Ascending aorta (tissue), 2 donors: ENCODE measurements at places on chromosomes 3 and 15.

DNA sequence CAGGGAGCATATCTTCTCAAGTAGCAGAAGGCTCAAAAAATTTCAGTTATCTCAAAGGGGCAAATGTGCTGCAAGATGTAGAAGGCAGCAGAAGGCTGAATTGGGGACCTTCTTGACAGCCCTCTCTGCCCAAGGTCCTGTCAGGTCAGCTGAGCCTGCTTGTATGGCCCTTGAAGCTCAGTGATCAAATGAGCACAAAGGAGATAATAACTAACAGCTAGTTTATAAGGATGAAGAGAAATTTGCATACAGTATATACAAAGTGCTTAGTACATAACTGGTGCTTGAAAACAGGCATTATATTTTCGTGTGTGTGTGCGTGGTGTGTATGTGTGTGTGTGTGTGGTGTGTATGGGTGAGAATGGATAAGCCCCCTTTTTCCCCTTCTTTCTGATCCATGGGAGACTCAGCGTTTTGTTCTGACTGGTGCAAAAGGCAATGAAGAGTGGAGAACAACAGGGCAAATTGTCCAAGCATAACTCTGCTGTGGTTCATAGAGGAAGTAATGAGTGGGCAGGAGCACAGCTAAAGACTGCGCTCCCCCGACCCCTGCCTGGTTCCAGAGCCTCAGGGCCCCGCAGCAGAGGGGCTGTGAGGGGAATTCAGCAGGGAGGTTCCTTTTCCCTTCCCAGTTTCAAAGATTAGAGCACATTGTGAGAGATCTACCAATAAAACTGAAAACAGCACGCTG, 356.8 kb upstream of the NR2F2 start:
- no peak for DNase-seq

DNA sequence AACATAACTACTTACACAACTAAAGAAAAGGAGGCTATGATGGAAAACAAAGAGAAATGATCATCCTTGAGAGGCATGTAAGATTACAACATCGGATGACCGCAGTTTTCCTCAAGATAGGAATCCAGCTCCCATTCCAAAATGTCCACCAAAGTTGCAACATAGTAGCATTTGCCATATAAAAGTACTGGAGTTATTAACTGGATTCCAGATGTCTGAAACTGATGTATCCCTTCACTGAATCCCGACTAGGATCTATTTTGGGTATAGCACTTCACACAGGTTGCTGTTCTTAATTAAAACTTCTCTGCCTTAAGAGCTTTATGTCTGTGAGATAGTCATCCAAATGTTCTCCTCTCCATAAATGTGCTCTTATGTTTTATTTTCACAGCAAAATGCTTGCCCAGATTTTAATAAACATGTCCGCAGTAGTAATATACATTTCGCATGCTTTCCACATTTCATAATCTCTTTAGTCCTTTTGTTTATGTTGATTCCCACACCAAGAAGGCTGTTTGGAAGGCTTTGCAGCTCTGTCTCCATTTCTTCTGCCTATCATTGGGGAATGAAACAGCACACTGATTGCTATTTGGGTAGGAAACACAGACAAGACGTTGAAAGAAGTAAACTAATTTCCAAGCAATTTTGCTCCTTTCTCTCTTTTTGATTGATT, 716.5 kb upstream of the CFAP20DC start:
- no peak for DNase-seq

- no peak for DNase-seq
Observed at GRCh38 chr3:113607219-113607596, 74.9 kb downstream of the SIDT1 start.

DNA sequence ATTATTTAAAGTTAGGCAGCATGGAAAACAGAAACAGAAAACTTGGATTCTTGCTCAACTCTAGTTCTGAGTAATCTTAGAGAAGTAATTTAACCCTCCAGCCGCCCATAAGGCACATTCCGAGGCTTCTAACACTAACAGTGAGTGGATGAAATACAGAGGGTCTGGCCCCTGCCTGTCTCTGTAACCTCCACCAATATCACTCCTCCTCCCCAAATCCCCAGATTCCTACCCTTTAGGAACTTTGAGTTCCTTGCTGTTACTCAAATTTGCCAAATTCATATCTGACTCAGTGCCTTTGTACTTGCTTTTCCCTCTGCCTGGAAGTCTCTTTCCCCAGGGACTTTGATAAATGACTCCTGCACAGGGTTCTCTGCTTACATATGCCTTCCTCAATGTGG, 112.5 kb upstream of the TGFBR2 start:
- no peak for DNase-seq

- no peak for DNase-seq
Observed at GRCh38 chr3:32283304-32283703, 44.8 kb downstream of the CMTM8 start.

- no peak for DNase-seq
Observed at GRCh38 chr3:151276687-151277042, 1.7 kb downstream of the P2RY14 start.
